ENCODE measurements at places on chromosomes 7 and 10.

DNA sequence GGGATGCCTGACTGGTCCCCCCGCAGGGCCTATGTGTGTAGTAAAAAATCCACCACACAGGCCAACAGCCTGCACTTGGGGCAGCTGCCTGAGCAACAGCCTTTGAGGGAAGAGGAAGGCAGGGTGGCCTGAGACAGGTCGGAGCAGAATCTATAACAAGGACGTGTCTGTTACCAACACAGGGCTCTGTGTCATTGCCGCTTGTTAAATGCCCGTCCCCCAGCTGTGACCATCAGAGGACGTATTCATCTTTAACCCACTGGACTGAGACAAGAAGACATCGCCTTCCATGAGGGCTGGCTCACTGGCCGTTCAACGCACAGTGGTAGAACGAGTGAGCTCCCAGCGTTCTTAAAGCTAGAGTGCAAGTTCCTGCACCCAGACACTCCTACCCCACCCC is 7.8 kb downstream of the PDIA4 start:
- no peak for DNase-seq

GRCh38 chr7:47362984-47363383 is 218.9 kb downstream of the TNS3 start:
- DNase-seq: no peak

DNA sequence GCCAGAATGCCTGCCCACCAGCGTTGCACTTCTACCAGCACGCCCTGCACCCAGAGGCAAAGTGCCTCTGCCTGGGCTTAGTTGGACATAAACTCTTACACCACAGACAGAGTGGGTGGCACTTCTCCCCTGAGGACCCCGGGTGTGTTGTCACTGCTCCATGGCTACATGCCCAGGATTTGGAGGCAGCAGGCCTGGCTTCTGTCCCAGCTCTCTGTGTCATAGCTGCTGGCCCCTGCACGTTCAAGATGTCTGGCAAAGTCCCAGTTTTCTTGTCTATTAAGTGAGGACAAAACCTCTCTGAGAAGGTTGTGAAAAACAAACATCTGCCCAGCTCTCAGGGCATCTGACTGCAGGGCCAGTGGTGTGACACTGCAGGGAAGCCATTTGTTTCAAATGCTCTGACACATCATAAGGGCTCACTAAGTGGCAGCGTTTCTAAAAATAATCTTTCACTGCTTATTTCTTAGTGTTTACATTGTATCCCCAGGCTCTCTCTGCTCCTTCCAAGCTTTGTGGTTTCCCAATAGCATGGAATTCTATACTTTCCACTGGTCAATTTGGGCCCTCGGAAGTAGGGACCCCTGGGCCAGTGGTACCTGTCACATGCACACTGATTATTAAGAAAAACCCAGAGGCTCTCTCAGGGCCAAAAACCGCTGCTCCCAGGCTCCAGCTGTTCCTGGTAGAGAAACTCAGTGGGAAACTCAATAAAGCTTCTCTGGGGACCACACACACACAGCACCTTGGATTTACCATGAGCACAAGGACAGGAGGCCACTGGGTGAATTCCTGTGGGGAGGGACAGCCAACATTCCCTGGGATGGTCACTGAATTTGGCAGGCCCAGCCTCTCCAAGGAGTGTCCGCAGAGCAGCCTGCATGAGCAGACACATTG is 86.2 kb upstream of the ANLN start:
- DNase-seq: peak; percentile 65

DNA sequence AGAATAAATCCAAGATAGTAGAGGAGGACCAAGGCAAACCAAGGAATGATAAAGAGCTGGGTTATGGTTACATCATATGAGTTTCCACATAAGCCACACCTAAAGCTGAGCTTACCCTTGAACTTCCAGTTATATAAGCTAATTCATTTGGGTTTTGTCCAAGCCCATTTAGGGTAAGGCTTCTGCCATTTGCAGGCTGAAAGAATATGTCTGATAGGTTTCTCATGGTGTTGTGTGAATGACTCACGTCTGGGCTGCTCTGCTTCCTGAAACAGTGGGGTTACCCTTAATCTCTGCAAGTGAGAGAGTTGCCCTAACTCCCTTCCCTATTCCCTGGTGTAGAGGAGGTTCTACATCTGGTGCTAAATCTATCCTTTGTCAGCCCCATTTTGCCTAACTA is 60.8 kb downstream of the PTTG1IP2 start:
- no peak for DNase-seq

GRCh38 chr7:92359801-92360200 is 87.5 kb upstream of the GATAD1 start:
- no peak for DNase-seq

GRCh38 chr10:125057158-125058001 is 103.0 kb downstream of the CTBP2 start:
- peak; percentile 98 for DNase-seq

DNA sequence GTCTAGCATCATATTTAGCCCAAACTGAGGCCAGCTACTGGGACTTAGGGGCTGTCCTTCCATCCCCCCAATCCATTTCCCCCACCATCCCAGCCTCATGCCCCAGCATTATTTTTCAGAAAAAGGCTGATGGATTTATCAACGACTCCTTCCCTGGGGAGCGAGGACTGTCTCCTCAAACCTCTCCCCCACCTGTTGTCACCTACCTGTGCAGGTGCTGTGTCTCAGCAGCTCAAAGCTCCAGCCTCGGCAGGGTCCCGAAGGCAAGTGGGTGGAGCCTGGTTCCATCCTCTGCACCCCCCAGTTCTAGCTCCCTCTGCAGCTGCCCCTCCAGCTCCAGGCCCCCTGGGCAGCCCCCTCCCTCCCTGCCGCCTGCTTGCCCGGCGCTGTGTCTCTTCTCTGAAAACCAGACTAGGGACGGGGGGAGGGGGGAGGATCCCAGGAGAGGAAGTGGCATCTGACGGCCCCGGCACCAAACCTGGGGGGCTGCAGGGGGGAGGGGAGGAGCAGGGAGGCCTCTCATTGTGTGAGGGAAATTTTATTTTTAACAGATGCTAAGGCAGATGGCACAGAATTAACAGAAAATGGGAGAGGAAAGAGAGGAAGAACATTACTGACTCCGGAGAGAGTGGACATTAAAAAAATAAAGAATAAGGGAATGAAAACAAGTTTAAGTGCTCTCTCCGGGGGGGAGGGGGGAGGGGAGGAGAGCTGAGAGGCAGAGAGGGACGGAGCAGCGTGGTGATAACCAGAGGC is 61.7 kb upstream of the PAX2 start:
- DNase-seq: no peak

- no peak for DNase-seq
Measured at GRCh38 chr10:88117869-88118632, 254.6 kb downstream of the PTEN start.

- DNase-seq: no peak
Measured at GRCh38 chr7:126493801-126494200, 758.9 kb downstream of the GRM8 start.

DNA sequence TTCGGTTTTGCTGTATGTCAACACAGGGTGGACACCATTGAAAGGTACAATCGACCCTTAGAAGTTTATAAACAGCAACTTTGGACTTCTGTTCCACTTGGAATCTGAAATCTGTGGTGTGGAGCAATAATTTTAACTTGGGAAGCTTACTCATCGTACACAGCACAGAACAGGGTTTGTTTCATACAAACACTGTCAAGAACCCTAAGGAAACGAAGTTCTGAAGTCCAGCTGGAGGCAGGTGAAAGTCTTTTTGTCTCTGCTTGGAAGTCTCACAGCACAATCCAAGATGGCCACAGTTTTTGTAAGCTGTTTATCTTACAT is 31.5 kb downstream of the NMT2 start:
- no peak for DNase-seq

Measured in dermis microvascular lymphatic vessel endothelial cell (primary cell).